Retinal pigment epithelial cell (primary cell): ENCODE measurements at places on chromosomes 2 and 18.

GRCh38 chr2:78646533-78647364 is 378.8 kb upstream of the REG3G start:
- DNase-seq: no peak

DNA sequence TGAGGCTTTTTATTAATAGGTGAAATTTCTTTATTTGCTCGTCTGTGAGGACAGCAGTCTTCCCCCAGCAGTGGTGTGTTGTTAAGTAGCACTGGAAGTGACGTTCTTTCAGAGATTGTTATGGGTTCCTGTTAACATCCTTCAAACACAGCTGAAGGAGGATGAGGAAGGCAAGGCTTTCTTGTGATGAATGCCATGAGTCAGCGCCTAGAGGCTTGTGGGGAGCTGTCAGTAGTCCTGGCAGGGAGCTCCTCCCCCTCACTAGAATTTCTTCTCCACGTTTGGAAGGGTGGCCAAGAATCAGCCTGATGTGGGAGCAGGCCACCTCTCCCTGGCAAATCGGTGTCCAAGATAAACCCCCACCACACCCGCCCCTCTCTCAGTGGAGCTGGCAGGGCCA is 113.2 kb downstream of the ARHGEF4 start:
- no peak for DNase-seq

GRCh38 chr2:109053716-109054115 is 64.7 kb upstream of the EDAR start:
- no peak for DNase-seq

- no peak for DNase-seq
Measured at GRCh38 chr2:42622943-42623676, 54.7 kb downstream of the MTA3 start.

DNA sequence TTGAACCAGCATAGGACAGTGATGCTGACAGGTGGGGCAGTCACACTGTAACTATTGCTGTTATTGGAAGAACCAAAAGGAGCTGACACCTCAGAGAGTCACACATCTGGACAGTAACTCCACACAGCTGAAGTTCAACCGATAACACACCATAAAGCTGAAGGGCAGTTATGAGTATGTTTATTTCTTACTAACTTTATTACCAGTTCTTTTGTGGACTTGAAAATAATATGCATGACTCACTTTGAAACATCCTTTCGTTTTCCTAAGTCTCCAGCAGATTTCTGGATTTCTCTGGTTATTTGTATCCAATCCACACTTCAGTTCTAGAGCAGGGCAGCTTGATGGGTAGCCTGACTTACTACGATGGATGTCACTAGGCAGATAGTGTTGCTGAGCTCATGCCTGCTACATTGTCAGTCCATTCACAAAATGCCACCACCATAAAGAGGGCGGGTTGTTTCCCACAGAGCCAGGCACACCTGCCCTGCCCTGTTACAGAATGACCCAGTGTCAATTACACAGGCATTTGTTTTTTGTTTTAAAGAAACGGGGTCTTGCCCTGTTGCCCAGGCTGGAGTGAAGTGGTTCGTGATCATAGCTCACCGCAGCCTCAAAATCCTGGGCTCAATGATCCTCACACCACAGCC is 8.4 kb upstream of the AGBL5 start:
- no peak for DNase-seq

DNA sequence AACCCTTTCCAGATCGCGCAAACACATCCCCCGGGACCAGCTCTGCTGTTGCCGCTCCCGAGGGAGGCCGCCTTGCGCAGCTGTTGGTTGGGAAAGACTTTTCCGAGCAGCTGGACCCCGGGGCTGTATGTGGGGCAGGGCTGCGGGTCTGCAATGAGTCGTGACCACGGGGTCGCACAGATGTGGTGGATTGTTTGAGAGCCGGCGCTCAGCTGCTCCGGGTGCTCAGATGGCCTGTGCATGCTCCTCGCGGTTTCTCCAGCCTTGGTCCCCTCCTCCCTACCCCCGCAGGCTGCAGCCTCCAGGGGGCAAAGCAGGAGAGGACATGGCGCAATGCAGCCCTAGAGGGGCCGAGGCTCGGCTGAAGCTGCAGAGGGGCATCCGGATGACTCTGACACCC is 105.2 kb upstream of the OTOS start:
- no peak for DNase-seq

GRCh38 chr2:207041279-207041678 is 102.0 kb downstream of the CPO start:
- DNase-seq: no peak

DNA sequence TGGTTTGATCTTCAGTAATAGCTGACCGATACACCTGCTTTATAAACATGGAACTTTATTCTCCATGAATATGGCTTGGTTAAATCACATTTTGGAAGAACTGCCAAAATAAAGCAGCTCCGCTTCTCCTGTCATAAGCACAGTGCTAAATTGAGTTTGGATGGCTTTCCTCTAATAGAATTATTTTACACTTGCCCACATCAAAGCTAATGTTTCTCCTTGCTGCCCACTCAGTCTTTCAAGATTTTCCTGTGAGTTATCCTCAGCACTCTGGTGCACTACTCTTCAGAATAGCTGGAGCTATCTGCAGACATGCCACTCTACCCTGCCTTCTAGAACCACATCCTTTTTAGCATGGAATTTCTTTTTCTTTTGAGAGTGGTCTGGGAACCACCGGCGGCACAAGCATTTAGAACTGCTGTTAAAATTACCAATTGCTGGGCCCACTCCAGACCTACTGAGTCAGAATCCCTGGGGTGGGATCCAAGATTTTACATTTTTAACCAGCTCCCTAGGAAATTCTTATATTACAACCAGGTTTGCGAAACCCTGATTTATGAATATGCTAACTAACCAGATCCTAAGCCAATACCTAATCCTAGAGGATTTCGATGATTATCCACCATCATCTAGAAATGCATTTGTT is 283.3 kb downstream of the AFF3 start:
- no peak for DNase-seq

GRCh38 chr2:70698847-70699246 is 69.2 kb downstream of the ADD2 start:
- DNase-seq: no peak

GRCh38 chr2:102120261-102120660 is 22.3 kb upstream of the IL1R1 start:
- no peak for DNase-seq
